ENCODE measurements at places on chromosomes 11 and 22.
A peak's percentile ranks its signal among the peaks of the same experiment; 100 is the strongest.

- peaks cover 30% of the 10 kb centered on the region for H3K36me3 ChIP-seq
- peak overlapping the region; percentile 27 for H3K4me3 ChIP-seq
These were observed 14.2 kb upstream of the CDC42BPG start for GRCh38 chr11:64858467-64859263.

GRCh38 chr22:33952776-33953175, 32.5 kb upstream of the LARGE1 start:
- H3K4me1 ChIP-seq: no peaks in the 10 kb centered on the region
- no peak overlapping the region for H3K4me3 ChIP-seq
- no peak overlapping the region for H3K27ac ChIP-seq
- H3K36me3 ChIP-seq: no peaks in the 10 kb centered on the region
- no peak for DNase-seq

GRCh38 chr22:45253039-45253641, 12.4 kb upstream of the KIAA0930 start:
- H3K4me3 ChIP-seq: no peak overlapping the region
- no peak overlapping the region for H3K27ac ChIP-seq
- DNase-seq: no peak
- no peaks in the 10 kb centered on the region for H3K36me3 ChIP-seq

DNA sequence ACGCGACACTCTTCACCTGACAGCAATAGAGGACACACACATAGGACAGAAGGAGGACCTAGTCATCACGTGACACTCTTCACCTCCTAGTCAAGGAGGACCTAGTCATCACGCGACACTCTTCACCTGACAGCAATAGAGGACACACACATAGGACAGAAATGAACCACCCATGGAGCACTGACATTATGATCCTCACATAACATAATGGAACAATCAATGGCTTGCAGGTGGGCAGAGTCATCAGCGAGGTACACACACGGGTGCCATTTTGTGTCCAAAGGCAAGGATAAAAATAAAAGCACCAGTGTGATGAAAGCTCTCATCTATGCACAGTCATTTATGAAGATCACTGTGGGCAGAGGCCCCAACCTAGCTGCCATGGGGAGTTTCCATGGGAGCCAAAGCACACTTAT, 354.7 kb downstream of the LARGE1 start:
- no peaks in the 10 kb centered on the region for H3K27me3 ChIP-seq
- H3K4me3 ChIP-seq: no peak overlapping the region
- no peaks in the 10 kb centered on the region for H3K36me3 ChIP-seq

GRCh38 chr11:123217897-123218296, 22.8 kb upstream of the CLMP start:
- no peaks in the 10 kb centered on the region for H3K4me1 ChIP-seq
- H3K36me3 ChIP-seq: no peaks in the 10 kb centered on the region
- H3K27ac ChIP-seq: no peak overlapping the region
- no peak overlapping the region for H3K4me3 ChIP-seq
- H3K27me3 ChIP-seq: no peaks in the 10 kb centered on the region

GRCh38 chr11:82898241-82898640, 2.0 kb downstream of the PRCP start:
- H3K4me1 ChIP-seq: peaks cover 9% of the 10 kb centered on the region
- no peak for DNase-seq
- no peak overlapping the region for H3K4me3 ChIP-seq
- H3K27ac ChIP-seq: no peak overlapping the region
- H3K36me3 ChIP-seq: no peaks in the 10 kb centered on the region

DNA sequence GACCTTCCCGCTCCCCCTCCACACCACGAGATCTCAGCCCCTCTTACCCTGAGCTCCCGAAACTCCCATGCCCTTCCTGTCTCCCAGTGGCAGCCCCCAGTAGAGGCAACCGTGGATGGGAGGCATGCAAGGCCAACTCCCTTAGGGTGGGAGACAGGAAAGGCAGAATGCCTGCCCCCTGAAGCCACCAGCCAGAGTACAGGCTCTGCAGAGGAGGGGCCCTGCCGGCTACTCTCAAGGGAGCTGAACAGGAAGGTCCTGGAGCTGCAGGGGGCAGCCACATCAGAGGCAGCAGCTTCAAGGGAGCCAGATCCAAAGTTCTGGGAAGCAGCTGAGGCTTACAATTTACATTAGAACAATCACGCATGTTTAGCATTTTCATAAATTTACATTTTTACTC, 38.3 kb downstream of the PDE2A start:
- H3K36me3 ChIP-seq: no peaks in the 10 kb centered on the region
- no peak for DNase-seq
- H3K4me3 ChIP-seq: no peak overlapping the region
- H3K27ac ChIP-seq: no peak overlapping the region
- H3K4me1 ChIP-seq: no peaks in the 10 kb centered on the region
- H3K27me3 ChIP-seq: peaks cover 3% of the 10 kb centered on the region

GRCh38 chr11:93143186-93143585, 54.6 kb downstream of the SLC36A4 start:
- H3K27ac ChIP-seq: no peak overlapping the region
- no peaks in the 10 kb centered on the region for H3K4me1 ChIP-seq
- no peak overlapping the region for H3K4me3 ChIP-seq
- H3K36me3 ChIP-seq: no peaks in the 10 kb centered on the region
- no peaks in the 10 kb centered on the region for H3K27me3 ChIP-seq

- no peak overlapping the region for H3K4me3 ChIP-seq
- H3K27me3 ChIP-seq: no peaks in the 10 kb centered on the region
- H3K4me1 ChIP-seq: peaks cover 13% of the 10 kb centered on the region
- DNase-seq: no peak
- peaks cover 41% of the 10 kb centered on the region for H3K36me3 ChIP-seq
These were observed 13.1 kb downstream of the LARGE2 start for GRCh38 chr11:45935349-45936064.

DNA sequence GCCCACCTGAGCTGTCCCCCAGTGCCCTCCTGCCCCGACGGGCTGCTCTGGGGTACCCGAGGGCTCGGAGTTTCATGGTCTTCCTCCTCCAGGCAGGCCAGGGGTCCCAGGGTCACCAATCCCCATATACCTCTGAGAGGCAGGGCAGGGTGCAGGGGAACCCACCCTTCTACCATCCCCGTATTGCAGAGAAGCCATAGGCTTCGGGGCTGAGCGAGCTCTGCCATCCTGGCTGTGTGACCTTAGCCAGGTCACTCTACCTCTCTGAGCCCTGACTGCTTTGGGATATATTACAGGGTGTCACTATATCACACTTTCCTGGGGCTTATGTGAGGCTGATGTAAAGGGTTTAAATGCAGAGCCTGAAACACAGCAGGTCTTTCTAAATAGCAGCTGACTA, 57.4 kb downstream of the NAT10 start:
- H3K36me3 ChIP-seq: no peaks in the 10 kb centered on the region
- no peak overlapping the region for H3K4me3 ChIP-seq
- DNase-seq: no peak
- H3K27ac ChIP-seq: no peak overlapping the region

DNA sequence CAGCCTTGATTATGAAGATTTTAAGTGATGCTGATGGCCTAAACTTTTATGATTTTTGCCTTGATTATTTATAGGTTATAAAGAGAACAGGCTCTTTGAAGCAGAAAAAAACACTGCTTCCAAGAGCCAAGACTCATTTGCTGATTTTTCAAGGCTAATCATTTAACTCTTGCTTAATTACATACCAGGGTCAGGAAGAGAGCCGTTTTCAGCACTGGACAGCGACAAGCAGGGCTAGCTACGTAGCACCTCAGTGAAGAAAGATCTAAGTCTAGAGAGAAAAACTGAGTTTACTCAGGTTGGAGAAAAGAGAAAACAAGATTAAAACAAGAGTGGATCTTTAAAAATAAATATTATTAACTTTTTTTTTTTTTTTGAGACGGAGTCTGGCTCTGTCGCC, 615.4 kb upstream of the B3GAT1 start:
- H3K4me1 ChIP-seq: no peaks in the 10 kb centered on the region
- no peak overlapping the region for H3K4me3 ChIP-seq
- H3K36me3 ChIP-seq: no peaks in the 10 kb centered on the region
- H3K27ac ChIP-seq: no peak overlapping the region
- no peak for DNase-seq
